Dorsolateral prefrontal cortex (tissue), 122 donors: ENCODE measurements at places on chromosomes 7 and 10.

DNA sequence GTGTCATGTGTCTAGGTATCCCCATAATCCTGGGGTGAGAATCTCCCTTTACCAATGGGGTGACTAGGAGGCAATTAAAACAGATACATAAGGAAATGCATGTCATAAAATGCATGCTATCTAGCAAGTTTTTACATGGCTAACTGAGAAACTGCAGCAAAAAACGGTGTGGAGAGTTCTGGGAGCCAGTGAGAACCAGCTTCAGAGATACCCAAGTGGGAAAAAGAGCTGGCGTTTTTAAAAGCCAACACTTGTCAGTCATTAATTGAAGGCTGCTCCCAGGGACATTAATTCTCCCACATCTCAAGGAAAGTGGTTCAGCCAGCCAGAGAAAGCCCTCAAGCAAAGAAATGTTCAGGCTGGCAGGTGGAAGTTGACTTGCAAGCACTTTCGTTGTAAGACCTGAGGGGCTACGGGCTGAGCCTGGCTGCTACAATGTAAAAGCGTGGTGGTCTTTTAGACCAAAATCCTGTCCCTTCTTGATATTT is 28.1 kb downstream of the ST8SIA6 start:
- DNase-seq = no peak

DNA sequence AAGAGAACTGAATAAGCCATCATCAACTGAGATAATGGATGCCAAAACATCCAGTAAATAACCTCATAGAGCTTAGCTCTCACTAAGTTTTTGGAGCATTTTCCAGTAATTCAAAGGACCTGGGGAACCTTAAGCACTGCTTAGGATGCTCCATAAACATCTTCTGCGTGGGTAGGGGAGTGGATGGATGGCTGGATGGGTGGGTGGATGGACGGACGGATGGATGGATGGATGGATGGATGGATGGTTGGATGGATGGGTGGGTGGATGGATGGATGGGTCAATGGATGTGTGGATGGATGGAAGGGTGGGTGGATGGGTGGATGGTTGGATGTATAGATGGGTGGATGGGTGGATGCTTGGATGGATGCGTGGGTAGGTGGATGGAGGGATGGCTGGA is 9.0 kb downstream of the CYP2E1 start:
- DNase-seq = no peak

DNA sequence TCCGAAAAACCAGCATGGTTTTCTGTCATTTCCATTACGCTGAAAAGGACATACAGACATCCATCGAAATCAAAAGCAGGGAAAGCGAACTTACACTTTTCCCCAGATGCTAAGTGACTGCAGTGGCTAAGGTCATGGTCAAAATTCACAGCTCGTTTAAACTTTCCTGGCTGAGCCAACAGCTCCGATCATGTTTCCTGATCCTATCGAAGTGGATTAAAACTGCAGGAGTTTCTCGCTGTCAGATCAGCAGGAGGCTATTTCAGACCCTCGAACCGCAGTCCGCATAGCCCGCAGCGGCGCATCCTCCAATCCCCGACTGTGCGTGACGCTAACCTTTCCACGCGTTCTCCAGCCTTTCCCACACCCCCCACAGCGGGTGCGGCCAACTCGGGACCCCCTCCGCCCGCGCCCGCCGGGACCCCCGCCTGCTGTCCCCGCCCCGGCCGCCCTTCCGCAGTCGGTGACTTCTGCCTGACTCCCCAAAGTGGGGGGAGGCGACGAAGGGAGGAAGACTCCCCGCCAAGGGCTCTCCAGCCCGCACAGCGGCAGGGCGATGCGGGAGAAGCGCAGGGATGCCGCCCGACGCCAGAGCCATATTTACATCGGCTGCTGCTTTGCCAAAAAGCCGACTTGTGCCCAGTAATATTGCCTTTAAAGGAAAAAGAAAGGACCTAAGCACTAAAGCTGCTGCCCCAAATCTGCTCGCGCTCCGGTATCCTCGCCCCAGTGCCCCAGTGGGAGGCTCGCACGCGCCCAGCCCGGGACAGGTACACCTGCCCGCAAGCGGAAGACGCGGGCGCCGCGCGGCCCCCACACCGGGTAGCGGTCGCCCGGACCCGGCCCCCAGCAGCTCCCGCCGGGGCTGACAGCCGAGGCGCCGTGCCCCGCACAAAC is 1.2 kb downstream of the PIP4K2A start:
- DNase-seq = no peak

DNA sequence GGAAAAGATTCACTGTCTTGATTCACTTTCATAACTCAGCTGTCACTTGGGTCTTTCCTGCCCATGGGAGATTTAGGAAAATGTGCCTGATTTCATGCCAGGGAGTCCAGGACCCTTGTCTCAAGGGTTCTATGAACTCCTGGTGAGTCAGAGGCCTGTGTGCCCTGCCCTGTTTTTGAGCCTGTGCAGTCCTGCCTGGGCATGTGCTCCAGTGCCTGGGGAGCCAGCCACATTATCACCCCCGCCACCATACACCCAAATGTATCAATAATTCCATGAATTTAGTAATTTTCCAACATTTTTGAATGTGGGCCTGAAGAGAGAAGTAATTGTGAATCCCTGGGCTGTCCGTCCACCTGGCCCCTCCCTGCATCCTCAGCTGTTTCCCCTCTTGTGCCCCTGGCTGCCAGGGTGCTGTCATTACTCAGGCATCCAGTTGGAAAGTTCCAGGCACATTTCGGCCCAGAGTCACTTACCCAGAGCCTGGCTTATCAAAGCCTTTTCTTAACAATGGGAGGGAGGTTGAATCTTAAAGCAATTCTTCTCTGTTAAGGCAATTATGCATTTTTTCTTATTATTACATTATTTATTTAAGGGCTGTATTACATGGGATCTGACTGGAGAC is 287.8 kb upstream of the CDC14C start:
- no peak for DNase-seq

GRCh38 chr7:31023877-31024276 is 28.2 kb upstream of the ADCYAP1R1 start:
- no peak for DNase-seq

DNA sequence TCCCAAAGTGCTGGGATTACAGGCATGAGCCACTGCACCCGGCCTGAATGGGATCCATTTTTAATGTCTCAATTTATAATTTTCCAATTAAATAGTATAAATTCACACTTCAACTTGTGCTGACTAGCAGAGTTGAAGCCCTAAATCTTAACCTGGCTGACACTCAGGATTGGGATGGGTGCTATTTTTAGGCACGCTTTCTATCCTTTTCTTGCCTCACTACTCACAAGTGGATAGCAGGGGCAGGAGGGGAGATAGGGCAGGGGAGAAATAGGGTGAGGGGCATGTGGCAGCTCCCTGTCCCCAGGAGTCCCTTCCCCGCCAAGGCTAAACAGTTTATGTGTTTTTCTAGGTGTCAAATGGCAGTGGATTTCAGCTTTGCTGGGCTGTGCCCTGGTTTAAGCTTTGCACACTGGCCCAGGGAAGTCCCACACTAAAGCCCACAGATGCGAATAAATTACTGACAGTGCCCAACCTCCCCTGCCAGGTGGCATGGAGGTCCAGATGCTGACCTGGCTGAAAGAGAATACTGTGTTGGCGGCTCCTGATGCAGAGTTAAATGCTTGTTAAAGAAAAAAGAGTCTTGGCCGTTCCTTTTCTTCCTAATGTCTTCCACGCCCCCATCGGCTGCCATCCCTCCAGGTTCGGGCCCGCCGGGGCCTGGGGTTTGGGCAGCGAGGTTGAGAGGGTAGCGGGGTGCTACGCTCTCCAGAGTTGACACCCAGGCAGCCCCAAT is 36.2 kb upstream of the EFCAB10 start:
- DNase-seq = no peak
